HS-5 (cell line): ENCODE measurements at places on chromosomes 5 and 9.
A peak's percentile ranks its signal among the peaks of the same experiment; 100 is the strongest.

GRCh38 chr9:2337627-2338026 lies 284.0 kb upstream of the VLDLR start:
- no peak for DNase-seq

DNA sequence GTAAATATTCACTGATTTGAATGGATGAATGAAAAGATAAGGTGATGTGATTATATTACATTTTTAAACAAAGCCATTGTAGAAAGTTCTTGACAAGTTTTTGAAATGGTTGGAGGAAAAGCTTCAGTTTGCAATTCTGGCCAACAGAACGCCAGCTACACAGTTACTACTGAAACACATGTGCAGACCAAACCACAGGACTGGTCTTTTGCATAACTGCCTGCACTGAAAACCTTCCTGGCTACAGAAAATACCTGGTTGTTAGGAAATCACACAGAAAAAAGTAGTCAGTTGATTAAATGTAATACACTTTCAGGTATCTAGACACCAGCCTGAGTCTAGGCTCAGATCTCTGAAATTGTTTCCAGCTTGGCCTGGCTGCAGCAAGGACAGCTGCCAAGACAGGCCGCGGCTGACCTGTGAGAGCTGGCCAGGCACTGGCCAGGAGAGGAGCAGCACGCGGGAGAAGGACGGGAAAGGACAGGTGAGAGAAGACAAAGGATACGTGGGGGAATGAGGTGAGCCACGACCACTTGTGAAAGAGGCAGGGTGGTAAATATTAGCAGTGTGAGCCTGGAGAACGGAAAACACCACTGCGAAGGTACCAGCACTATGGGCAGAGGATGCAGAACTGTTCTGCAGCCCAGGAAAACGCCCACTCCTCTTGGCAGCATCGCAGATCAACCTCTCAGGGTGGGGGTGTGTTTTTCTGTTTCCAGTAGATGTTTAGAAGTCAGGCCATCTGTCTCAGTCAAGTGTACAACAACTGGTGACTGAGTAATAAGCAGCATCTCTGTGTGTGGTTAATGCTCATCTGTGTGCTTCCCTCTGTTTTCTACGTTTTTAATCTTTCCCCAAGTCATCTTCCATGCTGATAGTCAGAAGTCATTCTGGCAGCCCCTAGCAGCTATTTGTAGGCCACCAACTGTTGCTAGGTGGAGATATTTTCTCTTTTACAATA lies 137.4 kb downstream of the SCAMP1 start:
- no peak for DNase-seq

- DNase-seq: no peak
These were observed 265.1 kb downstream of the PSAT1 start for GRCh38 chr9:78562021-78562420.

GRCh38 chr9:116027511-116027910 lies 126.1 kb upstream of the PAPPA start:
- peak; percentile 58 for DNase-seq
